ENCODE measurements at places on chromosomes 3 and 15.

- DNase-seq = no peak
Measured at GRCh38 chr3:162597226-162597625, 1100.6 kb downstream of the OTOL1 start.

DNA sequence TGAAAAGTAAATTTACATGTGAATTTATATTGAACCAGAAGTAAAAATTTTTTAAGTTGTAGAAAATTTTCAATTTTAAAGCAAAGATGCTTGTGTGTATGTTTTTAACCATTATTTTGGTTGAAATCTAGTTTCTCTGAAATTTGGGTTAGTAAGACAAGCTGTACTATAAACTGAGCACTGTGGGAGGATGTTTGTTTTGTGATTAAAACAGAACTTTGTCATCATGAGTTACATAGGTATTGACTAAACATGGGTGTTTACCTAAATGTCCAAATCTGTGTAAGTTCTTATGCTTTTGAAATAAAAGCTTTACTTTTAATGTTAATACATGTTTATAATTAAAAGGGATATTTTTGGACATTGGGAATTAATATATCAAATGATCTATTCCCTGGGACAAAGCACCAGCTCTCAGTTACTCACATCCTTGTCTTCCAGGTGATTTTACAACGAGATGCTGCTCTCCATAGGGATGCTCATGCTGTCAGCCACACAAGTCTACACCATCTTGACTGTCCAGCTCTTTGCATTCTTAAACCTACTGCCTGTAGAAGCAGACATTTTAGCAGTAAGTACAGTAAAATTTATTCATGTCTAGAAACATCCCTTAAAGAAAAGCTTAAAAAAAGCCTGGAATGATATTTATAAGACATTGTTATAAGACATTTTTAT is 32.7 kb downstream of the RNF13 start:
- DNase-seq = no peak

DNA sequence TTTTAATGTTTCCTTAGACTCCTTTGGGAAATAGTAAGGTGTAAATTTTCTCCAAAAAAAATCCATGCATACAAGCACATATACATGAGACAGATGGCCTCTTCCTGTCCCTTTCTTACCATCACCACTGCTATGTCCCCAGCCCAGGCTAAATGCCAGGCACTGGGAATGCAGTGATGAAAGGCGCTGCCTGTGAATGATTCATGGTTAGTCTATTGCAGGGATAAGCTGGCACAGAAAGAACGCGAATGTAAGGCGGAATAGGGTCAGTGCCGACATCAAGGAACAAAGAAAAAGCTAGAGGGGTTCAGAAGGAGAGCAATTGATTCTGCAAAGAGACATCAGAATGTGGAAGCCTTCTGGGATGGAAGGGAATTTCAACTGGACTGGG is 36.2 kb upstream of the CFAP161 start:
- DNase-seq = no peak

- DNase-seq = no peak
Measured at GRCh38 chr3:122021811-122022401, at the start of gene ILDR1. TSS of gene ILDR1 (minus strand) at chr3:122022247. CDS start at chr3:122022077, 170 bp downstream.

DNA sequence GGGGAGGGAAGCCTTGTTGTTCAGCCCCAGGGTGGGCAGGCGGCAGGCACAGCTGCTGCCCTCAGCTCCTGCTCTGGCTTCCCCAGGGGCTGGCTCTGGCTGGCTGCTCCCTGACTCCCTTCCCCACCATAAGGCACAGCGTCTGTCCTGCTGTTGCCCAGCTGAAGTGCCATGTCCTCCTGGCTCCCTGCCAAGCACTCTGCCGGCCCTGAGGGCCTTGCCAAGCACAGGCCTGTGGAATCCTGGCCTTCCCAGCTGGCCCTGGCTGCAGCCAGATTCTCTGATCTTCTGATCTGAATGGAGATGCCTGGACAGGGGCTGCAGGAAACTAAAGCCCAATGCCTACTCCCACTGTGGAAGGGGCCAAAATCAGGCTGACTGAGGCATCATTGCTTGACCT is 1.1 kb downstream of the IQCF6 start:
- no peak for DNase-seq

- DNase-seq = no peak
Measured at GRCh38 chr15:38316311-38316710, 63.7 kb downstream of the SPRED1 start.

- DNase-seq = no peak
Measured at GRCh38 chr3:14132120-14132519, 7.3 kb downstream of the TMEM43 start.

DNA sequence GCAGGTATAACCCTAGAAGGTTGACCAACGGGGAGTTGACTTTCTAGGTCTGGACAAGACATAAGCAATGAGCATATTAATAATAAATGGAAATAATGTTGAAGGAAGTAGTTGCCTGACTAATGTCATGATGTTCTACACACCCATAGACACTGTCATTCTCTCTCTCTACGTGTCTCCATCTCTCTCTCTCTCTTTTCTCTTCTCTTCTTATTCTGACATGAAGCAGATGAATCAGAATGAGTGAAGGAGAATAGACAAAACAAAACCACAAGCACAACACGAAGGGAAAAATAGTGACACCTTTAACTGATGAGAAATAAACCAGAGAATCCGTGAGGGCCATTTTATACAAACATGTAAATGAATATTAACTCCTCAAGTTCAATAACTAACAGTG is 26.7 kb upstream of the CCDC80 start:
- no peak for DNase-seq

DNA sequence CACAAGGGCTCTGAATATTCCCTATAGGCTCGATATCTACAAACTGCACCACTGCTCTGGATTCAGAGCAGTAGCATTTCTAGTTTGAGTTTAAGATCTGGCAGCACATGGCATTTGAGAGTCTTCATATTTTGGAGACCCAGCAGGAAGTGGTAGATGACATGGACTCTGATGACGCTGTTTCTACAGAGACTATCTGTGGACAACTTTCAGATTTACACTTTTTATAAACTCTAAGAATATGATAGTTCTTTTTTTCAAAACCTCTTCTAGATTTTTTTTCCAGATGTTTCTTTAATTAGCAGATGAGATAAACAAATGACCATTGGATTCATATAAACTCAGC is 35.8 kb downstream of the ARMC8 start:
- no peak for DNase-seq

Measured in activated gamma-delta T cell treated with anti-CD3 and anti-CD28 coated beads, Interleukin-2, amount 50 U/mL, for 16 hours (primary cell).